ENCODE measurements at places on chromosomes 2 and 18. TPM values are rescaled to one million over a fixed set of nuclear protein-coding genes. Genes with fewer than 3 reads are reported as not detected.

BIRC6 gene
- 69.2 TPM for polyA plus RNA-seq

MSTN gene
- polyA plus RNA-seq, result 2.3 TPM

ALK gene
- 0.17 TPM for polyA plus RNA-seq

ZNF532 gene
- 107 TPM for polyA plus RNA-seq

DNA sequence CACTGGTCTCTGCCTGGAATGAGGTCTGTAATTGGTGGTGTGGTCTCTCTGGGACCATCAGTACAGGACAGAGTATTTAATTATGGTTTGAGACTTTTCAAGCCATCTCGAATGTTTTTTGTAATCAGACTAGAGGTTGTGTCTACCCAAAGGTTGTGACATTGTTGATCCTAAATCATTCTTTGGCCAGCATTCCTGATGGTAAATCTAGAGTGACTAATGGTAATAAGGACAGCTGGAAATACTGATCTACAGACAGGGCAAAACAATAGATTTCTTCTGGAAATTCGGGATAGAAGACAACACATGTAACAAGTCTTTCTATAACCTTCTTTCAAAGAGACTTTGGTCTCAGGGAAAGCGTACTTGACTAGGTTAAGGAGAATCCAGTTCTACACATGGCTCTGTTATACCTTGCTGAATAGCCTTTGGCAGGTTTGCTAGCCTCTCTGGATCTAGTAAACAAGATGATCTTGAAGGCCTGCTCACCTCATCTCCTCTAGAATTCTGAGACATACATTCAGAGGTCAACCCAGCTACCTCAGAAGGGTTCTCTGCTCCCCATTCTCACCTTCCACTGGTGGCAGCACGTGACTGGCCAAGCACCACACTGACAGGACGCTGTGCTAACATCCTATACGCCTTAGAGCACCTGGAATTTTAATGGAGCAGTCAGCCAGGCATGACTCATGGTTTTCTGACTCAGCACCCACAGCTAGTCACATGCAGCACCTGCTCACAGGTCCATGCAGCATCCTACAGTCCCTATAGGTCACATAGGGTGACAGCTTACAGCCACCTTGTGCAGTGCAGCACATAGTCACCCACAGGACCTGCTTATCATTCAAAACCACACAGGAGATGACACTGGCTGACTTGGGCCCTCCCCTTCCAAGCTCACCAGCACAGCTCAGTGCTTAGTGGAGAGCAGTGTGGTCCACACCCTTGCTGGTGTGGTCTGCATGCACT is 12.2 kb downstream of the PLB1 start:
- DNase-seq, result peak; percentile 52

DNA sequence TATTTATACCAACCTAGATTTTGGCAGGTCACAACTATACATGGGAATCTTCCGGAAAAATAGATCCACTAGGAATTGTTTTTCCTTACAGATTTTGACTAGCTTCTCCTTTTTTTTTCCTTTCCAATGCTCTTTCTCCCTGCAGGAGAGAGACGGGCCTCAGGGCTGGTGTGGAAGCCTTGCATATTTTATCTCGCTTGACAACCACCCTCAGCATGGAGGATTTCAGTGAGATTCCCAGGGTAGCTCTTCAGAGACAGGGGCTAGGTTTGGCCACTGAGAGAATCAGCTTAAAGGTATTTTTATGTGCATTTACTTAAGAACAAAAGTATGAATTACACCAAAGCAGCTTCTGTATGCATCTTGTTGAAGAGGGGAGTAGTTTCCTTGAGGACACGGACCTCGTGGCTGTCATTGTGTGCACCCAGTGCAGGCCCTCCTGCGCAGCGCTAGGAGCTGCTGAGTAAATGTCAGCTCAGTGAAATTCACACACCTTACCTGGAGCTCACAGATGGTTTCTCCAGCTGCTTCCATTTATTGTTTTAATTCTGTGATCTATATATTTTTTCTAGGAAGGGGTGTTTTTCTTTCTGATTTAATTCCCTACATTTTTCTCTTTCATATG is 54.4 kb downstream of the TRAPPC12 start:
- DNase-seq, result no peak

DNA sequence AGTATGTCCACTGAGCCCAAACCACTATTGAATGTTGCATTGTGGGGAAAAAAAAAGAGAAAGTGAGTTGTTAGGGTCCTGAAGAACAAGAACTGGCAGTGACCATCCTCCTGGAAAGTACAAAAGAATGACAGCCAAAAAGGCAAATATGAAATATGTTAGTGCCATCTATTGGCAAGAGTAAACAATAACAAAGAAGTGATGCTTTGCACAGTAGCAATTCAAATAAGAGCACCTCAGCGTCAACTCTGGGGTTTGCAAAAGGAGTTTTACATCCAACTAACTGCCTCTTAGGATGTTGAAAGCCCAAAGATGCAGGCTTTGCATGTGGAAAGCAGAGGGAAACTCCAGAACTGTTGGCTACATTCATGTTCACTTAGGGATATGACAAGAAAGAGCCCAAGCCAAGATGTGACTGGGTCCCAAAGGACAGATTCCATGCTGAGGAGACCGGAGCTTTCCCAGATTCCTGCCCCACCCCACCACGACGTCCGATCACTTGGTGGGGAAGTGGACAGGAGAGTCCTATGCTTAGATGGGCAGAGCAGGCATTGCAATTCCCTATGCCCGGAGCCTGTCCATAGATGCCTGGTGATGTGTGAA is 15.6 kb downstream of the TRABD2A start:
- DNase-seq, result no peak

DNA sequence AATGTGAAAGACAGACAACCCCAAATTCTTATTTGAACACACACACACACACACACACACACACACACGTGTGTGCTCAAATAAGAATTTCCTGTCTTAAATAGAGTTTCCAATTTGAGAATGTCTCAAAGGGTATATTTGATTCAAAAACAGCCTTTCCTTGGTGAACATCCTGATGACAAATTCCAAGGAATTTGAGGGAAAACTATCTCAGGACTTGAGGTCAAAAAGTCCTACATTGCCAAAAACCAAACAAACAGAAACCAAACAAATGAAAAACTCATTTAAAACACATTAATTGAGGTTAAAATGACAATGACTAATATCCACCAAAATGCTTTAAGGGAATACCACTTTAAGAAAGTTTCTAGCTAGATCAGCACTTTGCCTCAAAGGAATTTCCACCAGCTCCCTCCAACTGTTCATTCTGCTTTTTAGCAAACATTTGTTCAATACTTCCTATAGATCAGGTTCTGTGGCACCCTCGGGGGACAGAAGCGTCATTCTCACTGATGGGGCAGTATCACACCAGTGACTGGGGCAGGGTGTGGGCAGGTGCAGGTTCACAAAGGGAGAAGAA is 232.1 kb upstream of the TRIB2 start:
- DNase-seq, result no peak

DNA sequence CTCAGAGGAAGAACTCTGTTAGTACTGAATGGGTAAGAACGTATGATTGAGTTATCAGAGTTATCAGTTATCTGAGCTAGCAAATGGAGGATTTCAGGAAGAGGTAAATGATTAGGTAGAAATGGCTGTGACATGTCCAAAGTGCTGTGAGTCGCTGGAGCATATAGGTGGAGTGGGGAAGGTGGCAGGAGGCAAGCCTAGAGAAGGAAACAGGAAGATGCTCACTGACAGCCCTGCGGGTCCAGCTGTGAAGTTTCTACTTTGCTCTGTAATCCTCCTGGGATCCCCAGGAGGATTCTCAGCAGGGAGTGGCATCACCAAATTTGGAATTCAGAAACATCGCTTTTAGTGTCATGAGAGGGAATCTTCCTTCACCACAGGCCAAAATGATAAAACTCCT is 52.0 kb downstream of the GYPC start:
- no peak for DNase-seq

DNA sequence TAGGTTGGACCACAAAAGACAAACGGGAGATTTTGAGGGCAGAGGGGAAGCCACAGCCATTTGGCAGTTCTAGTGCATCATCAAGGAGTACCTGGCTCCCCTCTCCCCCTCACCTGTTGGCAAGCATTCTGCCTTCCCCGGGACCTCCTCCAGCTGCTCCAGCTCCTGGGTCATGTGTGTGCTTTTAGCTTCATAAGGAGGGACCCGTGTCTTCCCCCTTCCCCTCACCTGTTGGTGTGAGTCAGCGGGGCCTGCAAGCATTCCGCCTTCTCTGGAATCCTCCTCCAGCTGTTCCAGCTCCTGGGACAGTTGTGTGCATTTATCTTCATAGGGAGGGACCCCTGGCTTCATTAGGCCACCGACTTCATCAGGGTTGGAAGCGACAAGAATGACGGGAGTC is 58.8 kb downstream of the SPP2 start:
- no peak for DNase-seq

- no peak for DNase-seq
Observed at GRCh38 chr2:142165790-142166189, 35.0 kb upstream of the LRP1B start.
